GM23338 (cell line): ENCODE measurements at places on chromosomes 7 and 10.

- DNase-seq = no peak
Observed at GRCh38 chr10:6045314-6045848, 16.8 kb downstream of the IL2RA start.

GRCh38 chr10:12689893-12690292, 311.6 kb downstream of the CCDC3 start:
- DNase-seq = no peak

DNA sequence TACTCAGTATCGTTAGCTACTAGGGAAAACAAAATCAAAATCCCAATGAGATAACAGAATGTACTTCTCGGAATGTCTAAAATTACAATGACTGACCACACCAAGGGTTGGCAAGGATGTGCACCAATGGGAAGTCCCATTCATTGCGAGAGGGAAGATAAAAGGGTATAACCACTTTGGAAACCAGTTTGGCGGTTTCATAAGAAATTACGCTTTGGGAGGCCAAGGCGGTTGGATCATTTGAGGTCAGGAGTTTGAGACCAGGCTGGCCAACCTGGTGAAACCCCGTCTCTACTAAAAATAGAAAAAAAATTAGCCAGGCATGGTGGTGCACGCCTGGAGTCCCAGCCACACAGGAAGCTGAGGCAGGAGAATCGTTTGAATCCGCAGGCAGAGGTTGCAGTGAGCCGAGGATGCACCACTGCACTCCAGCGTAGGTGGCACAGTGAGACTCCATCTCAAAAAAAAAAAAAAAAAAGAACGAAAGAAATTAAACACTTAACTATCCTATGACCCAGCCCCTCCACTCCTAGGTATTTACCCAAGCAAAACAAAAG, 7.6 kb downstream of the HACD1 start:
- DNase-seq = no peak

DNA sequence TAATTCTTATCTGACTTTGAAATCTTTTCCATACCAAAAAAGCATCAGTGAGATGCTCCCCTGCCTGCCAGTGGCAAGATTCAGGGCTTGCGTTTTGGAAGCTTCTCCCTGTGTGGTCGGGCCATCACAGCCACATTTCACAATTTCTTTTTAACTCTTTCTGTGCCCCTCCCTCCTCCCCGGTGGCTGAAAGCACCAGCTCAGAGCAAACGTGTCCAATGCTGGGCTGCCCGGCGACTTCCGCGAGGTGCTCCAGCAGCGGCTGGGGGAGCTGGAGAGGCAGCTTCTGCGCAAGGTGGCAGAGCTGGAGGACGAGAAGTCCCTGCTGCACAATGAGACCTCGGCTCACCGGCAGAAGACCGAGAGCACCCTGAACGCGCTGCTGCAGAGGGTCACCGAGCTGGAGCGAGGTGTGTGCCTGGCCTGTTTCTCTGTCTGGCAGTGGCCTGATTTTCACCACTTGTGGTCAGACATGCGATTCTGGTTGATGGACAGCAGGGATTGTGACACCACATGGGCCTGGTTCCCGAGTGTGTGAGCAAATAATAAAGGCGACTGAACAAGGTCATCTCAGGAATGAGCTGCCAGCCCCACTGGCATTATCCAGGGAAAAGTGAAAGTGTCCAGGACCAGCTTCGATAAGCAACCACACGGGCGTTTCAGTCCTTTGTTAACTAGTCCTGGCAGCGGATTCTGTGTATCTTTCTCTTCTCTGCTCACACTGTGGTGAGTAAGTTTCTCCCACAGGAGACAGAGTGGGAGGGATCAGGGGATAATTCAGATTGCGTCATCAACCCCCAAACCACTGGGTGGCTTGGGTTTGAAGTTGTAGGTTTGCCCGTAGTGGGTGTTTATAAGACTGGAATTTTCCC, 2.6 kb downstream of the NPTX2 start:
- DNase-seq = peak; percentile 66

DNA sequence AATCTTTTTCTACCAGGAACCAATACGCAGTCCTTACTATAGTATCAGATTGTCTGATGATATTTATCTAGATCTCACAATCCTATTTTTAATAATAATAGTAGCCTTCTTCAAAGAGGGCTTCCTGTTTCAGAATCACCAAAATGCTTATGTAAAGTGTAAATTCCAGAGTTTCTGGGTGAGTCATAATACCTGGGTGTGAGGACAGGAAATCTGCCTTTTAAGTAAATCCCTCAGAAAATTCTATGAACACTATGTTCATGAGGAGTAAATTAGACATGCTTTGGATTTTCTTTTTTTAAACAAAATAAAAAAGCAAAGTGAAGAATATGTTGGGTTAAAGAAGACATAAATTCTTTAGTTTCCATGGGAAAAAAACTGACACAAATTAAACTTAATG, 20.5 kb downstream of the DKK1 start:
- DNase-seq = no peak

DNA sequence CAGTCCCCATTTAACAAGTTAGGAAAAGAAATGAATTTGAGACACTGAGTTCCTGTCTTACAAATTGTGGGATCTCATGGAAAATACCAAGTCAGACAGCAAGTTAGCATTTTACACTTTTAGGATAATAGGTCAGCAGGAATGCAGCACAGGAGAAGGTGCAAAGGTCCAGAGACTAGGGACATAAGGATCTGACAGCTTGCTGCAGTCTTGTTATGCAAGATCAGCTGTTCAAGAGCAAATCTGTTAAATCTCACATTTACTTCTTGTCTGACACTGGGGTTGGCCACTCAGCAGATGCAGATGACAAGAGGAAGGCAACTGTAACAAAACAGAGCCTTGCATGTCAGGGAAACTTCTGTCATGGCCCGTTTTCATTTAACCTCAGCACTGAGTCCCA, 239.6 kb downstream of the PHF14 start:
- DNase-seq = no peak

DNA sequence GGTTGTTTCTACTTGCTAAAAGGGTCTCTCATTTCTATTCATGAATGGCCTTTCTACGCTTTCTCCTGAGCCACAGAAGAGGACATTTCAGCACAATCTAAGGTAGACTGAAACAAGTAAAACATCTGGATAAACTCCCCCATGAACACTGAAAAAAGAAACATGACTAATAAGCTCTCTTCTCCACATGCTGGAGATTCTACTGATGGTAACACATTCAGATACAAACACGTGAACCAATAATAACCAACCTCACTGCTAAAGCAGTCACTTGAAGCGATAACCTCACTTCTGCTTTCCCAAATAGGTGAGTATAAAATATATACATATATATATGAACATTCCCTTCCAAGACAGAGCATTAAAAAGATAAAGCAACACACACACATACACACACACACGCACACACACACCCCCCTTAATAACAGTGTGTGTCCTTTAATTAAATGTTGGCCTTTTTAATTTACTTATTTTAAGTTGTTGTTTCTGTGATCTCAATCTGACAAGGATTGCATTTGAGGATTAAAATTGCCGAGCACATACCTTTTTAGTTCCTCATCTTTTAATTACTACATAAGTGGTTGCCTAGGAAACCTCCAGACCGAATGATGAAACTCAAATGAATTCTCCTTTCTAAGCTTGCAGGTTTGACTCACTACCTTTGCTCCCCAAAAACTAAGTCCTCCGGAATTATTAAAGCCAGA, 292.4 kb upstream of the KLF14 start:
- DNase-seq = no peak

DNA sequence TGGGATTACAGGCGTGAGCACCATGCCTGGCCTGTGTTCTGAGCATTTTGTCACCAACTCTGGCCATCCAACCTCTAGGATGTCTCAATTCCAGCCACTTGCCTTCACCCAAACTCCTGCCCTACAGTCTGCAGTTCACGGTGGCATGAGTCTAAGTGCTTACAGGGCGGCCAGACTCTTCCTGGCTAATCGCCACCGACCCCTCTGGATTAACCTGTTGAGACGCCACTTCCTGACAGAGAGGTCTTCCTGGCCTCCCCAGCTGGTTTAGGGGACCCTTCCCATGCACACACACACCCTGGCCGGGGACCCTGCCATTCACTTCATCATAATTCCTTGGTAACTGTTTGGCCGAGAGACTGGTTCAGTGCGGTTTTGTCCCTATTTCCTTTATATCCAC, 211.5 kb upstream of the SH2B2 start:
- no peak for DNase-seq

DNA sequence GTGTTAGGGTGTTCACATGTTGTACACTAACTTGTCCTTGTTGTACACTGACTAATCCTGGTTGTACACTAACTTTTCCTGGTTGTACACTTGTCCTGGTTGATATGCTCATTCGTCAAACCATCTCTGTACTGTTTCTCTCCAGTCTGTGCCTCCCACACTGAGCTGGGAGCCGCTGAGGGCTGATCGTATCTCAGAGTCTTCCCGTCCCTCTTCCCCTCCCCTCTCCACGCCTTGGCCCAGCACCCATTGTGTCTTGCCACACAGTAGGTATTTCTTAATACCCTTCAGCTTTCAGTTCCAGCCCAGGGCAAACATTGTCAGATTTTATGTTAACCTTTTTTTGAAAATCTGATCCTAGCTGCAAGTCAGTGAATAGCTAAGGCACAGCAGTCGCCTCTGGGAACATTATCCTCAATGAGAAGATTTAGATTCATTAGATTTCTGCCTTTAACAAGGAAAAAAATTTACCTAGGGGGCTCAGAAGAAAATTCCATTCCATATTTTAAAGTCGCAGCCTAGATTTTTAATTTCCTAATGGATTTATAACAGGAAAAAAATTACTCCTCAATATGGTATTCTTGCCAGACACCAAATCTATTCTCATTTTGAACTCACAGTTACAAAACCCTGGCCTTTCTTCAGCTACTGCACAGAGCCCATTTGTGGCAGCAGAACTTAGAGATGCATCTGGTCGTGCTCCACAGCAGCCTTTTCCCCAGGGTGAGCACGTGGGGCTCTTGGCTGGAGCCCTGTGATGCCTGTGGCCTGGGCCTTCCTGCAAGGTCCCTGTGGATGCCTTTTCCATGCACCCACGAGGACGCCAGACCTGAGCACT, 33.0 kb upstream of the CHST15 start:
- DNase-seq = no peak

DNA sequence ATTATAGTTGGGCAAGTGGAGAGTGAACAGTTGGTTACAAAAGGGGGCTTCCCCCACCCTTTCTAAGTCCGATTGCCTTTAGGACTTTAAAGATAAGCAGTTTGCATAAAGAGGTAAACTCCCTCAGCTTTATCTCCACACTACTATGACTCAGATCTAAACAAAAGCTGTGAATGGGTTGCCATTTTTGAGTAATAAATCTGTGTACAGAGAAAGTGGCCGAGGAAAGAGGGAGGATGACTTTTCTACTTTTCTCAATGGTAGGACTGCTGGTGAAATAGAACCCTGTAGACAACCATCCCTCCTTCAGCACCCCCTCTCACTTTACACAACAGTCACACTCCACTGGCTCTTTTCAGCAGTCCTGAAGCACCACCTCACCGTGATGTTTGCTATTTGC, 71.2 kb downstream of the DNMBP start:
- DNase-seq = no peak

DNA sequence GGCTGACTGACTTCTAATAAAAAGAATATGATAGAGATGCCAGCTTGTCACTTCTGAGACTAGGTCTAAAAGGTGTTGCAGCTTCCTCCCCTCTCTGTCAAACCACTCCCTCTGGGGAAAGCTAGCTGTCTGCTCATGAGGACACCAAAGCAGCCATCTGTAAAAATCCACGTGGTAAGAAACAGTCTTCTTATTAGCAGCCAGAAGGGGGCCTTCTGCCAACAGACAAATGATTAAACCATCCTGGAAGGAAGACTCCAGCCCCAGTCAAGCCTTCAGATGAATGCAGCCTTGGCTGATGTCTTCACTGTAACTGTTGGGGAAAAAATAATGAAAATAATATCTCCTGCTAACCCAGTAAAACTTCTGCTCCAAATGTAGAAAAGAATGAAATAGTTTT, 41.9 kb upstream of the DAGLB start:
- peak; percentile 59 for DNase-seq

DNA sequence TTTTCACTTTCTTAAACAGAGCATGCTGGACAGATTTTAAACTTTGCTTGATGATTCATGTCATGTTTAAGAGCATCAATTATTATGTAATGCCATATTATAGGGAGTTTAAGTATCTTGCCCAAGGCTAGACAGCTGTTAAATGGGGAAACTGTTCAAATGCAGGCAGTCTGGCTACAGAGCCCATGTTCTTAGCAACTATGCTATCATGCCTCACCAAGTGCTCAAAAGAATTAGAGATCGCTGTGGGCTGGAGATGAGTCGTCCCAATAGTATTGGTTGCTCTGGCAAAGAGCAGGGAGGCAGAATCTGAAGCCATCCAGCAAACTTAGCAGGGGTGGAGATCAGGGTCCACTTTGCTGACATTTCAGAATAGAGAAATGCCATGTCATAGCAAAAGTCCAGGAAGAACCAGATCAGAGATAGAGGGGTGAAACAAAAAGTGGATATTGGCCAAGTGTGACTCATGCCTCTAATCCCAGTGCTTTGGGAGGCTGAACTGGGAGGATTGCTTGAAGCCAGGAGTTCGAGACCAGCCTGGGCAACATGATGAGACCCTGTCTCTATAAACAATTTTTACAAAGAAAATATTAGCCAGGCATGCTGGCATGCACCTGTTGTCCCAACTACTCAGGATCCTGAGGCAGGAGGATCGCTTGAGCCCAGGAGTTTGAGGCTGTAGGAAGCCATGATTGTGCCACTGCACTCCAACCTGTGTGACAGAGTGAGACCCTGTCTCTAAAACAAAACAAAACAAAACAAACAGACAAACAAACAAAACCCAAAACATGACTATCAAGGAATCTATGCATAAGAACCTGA, 57.8 kb downstream of the BAMBI start:
- no peak for DNase-seq

- peak; percentile 87 for DNase-seq
Observed at GRCh38 chr7:83936056-83936708, 258.4 kb downstream of the SEMA3A start.

DNA sequence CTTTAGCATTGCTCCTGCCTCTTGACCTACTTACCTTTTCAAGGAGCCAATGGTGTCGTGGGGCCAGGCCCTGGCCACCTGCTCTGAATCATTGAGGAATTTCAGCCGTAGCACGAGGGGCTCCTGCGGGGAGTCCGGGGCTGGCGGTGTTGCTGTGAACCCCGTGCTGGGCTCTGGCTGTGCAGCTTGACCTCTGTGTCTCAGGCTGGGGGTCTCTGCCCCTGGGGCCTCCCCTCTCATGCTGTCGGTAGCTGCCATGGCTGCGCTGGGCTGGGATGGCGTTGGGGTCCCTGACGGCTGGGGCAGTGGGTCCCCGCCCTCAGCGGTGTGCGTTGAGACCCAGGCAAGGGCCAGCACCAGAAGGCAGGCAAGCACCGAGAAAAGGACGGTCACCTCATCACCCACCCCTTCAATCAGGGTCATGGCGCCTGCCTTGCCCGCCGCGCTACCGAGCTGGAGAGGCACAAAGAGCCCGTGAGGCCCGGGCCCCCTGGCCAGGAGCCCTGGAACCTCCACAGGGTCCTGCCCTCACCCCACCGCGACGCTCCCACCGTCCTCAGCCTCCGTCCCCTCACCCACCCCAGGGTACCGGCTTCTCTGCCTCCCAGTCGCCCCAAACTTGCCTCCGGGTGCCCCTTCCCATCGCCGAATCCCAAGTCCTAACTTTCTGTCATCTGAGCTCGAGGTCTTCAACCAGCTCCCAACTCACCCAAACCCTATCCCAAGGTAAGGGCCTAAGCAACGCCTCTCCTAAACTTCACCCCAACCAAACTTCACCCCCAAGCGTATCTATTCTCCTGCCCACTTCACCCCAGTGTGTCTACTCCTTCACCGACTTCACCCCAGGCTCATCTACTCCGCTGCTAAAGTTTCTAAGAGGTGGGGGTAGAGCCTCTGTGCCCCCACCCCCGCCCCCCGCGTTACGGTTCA, 887 bp downstream of the TMUB1 start:
- no peak for DNase-seq

GRCh38 chr10:11386044-11386443, 225.4 kb downstream of the USP6NL start:
- no peak for DNase-seq
